ENCODE measurements at places on chromosomes 2 and 18.

GRCh38 chr2:70685771-70686171, 82.2 kb downstream of the ADD2 start:
- no peak for DNase-seq

- DNase-seq = peak; percentile 49
Observed at GRCh38 chr18:79071037-79071436, 1.8 kb downstream of the ATP9B start.

DNA sequence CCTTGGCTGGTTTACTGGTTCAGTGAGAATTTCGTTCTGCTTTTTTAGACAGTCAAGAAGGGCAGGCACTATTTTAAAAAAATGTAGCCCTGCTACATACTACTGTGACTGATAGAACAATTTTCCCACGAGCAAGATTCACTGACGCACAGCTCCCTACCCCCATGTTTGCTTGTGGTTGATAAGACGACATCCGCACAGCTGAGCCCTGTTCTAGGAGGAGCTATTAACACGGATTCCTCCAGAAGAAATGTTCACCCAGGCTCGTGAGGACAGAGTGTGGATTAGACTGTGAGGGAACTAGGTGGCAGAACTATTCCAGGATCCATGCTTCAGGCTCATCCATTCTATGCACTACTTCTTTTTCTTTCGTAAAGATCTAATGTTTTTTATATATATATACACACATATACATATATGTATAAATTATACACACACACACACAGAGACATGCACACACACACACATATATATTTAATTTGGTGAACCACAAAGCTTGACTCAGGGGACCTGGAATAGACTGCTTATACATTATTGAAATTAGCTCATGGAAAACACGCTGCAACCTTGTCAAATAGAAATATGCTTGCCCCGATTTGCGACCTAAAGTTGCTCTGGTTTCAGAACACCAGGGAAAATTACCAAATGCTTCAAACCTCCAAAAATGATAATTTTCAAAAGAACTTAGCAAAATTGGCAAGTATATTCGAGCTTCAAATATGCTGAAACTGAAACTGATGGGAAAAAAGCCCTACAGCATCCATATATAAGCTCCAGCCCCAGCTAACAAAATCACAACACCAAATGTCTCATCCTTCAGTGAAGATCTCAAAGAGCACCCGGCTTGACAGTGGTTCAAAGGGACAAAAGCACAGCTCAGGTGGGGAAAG, 370.4 kb downstream of the SOCS6 start:
- DNase-seq = no peak

- DNase-seq = no peak
Observed at GRCh38 chr2:50318147-50318546, 713.8 kb downstream of the NRXN1 start.

- no peak for DNase-seq
Observed at GRCh38 chr18:13399511-13399910, 181.0 kb downstream of the LDLRAD4 start.

DNA sequence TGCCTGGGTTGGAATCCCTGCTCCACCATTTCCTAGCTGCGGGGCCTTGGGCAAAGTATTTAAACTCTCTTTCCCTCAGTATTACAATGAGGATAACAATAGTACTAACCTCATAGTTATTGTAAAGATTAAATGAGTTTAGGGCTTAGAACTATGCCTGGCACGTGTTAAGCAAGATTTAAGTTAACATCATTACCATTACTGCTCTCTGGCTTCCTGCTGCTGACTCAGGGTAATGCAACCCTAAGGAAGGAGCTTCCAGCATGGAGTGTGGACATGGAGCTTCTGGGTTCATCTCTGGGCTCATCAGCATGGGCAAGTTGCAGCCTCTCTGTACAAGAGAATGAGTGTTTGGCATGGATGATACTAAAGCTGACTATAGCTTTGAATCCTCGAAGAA, 374.2 kb upstream of the MAP2 start:
- DNase-seq = no peak

DNA sequence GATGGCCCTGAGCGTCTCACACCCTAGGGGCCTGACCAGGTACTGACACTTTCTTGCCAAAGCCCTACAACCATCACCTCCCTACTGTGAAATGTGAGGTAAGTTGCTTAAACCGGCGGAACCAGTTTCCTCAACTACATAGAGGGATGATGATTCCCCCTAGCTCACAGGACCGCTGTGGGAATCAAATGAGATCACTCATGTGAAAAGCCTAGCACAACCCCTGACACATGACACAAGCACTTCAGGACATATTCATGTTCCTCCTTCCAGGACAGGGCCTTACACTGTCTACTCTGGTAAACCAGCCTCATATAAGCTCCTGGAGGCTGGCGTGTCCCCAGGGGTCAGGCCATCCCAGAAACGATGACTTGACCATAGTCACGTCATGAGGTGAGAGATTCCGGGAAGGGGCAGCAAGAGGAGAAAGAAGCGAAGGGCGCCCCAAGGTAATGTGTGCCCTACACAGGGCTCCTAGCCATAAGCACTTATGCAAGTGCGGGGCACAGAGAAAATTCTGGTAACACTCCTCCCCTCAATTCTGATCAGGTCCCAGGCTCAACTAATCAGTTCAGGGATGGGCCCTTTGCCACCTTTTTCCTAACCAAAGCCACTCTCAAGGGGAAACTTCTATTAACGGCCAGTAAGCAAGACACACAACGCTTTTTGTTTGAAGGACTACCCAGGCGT, 49.5 kb downstream of the C2orf42 start:
- DNase-seq = peak; percentile 73

DNA sequence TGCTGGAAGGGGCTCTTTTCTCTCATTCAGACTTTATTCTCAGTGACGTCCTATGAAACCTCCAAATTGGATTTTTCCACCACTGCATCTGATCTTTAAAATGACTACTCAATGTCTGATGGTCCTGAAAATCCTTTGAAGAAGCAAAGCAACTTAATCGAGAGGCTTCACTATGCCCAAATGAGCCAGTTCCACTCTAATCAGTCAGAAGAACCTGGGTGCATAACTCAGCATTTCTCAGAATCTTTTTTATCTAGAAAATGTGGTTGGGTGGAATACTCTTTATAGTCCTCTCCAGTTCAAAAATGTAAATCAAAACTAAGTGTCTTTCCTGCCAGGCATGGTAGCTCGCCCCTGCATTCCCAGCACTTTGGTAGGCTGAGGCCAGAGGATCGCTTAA, 60.7 kb downstream of the PRELID3A start:
- DNase-seq = no peak

- DNase-seq = no peak
Observed at GRCh38 chr2:223055140-223055539, 3.1 kb downstream of the KCNE4 start.
